Left cardiac atrium (tissue), 4 donors: ENCODE measurements at places on chromosomes 6 and 20. TPM values are rescaled to one million over a fixed set of nuclear protein-coding genes. Genes with fewer than 3 reads are reported as not detected.
A peak's percentile ranks its signal among the peaks of the same experiment; 100 is the strongest.

DNA sequence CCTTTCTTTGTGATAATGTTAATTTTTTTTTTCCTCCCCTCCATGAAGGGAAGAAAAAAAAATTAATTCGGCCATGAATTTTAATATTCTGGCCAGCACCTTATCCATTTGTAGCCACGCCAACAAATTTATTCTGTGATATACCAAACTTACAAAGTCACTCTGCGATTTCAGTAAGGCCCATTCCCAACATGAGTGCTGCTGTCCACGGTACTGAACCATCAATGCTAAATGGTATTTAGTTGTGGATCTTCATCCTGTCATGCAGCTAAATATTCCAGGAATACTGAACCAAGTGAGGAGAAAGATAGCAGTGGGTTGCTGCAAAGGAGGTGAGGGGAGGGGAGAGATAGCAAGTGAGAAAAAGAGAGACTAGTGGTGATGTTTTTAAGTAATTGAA is 19.5 kb upstream of the RSPH4A start:
- DNase-seq = no peak

GRCh38 chr6:45880159-45880558 is 135.5 kb downstream of the CLIC5 start:
- DNase-seq = peak; percentile 26

- DNase-seq = no peak
Measured at GRCh38 chr20:33337119-33337518, 54.1 kb downstream of the BPIFB1 start.

Gene BANF2
- not detected for total RNA-seq

DNA sequence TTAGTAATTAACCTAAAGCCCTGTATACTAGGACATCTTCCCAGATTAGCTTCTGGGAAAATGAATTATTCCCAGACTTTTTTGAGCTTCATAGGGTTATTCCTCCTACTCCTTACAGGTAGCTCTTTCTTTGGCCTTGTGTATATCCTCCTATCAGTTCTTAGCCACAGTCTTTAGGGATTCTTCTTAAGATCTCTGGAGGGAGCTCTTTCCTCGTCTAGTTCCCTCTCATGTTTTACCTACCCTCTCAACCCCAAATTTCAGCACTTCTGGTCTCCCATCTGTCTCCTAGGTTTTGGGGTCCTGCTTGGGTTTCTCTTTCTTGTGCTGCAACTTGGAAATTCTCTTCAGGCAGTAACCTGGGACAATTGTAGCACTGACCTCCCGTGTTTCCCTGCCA is 46.4 kb upstream of the SLC35B3 start:
- no peak for DNase-seq

DNA sequence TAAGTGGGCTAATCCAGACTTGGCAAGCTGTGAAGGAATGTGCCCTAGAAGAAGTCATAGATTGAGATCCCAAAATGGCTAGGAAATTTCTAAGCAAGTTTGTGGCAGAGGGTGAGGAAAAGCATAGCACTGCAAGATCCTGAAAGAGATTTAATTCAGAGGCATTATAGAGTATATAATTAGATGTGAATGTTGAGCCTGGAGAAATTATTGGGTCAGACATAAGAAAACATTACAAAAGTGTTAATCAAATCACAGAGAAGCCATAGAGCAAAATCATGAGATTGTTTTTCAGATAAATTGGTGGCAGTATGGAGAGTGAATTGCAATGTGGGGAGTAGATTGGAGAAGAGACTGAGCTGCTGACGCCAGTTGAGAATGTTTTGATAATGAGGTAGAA is 90.0 kb downstream of the CD2AP start:
- DNase-seq = no peak

- DNase-seq = no peak
Measured at GRCh38 chr6:163883984-163884383, 469.5 kb downstream of the QKI start.

- DNase-seq = no peak
Measured at GRCh38 chr6:21846541-21847451, 253.2 kb downstream of the SOX4 start.

DNA sequence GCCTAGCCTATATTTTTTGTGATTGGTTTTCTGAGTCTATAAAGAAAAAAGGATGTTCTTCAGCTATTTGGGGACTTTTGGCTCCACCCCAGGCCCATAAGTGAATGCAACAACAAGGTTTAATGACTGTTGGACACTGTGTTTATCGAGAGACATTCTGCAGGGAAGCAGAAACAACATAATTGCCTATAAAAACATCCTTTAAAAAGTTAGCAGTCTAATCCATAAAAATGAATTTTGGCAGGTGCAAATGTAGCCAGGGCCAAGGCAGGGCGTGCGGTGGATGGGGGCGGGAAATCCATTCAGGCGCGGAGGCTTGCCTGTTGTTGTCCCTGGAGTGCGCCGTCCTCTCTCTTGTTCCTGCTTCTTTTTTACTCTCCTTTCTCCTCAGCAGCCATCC is 99.3 kb downstream of the PAX1 start:
- DNase-seq = no peak

Gene TP53RK
- total RNA-seq = 9.7 TPM

Gene TUBB2B
- 3.9 TPM for total RNA-seq

DNA sequence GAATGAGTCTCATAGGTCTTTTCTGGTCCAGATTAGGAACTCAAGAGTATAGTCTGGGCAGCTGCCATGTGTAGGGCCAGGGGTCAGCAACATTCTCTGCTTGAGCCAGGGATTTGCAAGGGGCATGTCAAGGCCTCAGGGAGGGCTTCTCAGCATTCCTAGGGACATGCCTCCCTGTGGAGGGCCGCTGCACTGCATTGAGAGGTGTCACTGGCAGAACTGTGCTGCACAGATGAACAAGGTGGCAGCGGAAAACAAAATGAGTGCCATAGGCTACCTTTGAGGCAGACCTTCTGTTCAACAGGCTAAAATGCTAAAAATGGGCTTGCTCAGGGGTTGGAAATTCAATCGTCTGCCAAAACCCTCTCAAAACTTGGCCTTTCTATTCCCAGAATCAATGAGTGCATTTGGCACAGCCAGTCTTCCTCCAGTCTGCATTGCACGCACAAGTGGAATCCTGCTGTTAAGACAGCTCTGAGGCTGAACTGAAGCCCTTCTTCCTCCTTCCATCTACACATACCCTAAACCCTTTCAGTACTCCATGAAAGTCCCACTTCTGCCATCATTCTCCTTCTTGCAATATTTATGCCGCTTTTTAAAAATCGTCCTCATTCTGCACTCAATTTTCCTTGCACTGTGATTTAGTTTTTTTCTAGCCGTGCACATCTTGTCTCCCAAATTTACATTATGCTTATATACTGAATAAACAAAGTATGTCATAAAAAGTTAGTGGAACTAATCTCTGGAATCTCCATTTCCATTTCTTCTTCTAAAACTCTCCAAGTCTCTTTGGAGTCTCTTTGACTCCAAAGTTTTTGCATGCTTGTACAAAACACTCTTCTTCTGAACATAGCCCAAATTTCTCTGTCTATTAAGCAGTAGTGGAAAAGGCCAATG is 51.7 kb downstream of the SLC26A8 start:
- DNase-seq = no peak

Gene PXDC1
- 57.3 TPM for total RNA-seq

- DNase-seq = no peak
Measured at GRCh38 chr6:62746968-62747367, 460.9 kb upstream of the KHDRBS2 start.

Gene PHACTR1
- total RNA-seq = 16.0 TPM

GRCh38 chr20:57900226-57900905 is 190.6 kb upstream of the PMEPA1 start:
- no peak for DNase-seq

- DNase-seq = peak; percentile 82
Measured at GRCh38 chr20:62285722-62286121, 17.1 kb upstream of the ADRM1 start.

Gene DSP
- 179 TPM for total RNA-seq

- DNase-seq = no peak
Measured at GRCh38 chr20:36399147-36399968, 93.2 kb downstream of the DLGAP4 start.

DNA sequence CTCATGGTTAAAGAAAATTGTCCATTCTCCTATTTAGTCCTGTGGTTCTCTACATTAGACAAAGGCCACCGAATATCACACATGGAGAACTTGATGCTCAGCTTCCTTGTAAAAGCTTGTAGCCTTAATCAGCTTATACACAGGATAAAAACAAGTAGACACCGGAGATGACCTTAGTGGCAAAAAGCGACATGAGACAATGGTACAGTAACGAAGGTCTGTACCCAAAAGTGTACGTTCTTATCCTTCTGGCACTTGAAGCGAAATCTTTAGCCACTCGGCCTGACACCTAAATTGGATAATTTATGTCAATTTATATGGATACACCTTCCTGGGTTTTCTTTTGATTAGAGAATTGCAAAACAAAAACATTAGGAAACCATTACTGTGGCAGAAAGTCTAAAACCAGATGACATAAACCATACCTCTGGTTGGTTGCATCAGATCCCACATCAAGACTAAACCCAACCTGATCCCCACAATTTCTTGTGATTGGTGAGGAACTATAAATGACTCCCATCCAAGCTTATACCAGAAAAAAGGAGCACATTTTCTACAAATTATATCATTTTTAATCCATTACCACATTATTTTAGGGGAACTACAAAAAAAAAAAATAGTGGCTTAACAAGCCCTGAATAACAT is 6.1 kb downstream of the RBM39 start:
- no peak for DNase-seq

GRCh38 chr6:49849213-49849907 is 17.0 kb downstream of the CRISP1 start:
- DNase-seq = no peak

DNA sequence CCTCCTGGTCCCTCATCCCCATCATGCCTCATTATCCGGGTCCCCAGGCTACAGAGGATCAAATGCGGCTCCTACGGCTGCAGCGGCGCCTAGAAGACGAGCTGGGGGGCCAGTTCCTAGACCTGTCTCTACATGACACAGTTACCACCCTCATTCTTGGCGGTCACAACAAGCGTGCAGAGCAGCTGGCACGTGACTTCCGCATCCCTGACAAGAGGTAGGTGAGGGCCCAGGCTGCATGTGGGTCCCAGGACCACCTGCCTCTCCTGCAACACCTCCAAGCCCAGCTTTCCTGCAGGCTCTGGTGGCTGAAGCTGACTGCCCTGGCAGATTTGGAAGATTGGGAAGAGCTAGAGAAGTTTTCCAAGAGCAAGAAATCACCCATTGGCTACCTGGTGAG is 8.2 kb upstream of the PTPRA start:
- DNase-seq = no peak

- DNase-seq = peak; percentile 70
Measured at GRCh38 chr6:112443179-112444065, 96.3 kb downstream of the RFPL4B start.

- DNase-seq = no peak
Measured at GRCh38 chr6:107819217-107819616, 4.9 kb downstream of the SCML4 start.

DNA sequence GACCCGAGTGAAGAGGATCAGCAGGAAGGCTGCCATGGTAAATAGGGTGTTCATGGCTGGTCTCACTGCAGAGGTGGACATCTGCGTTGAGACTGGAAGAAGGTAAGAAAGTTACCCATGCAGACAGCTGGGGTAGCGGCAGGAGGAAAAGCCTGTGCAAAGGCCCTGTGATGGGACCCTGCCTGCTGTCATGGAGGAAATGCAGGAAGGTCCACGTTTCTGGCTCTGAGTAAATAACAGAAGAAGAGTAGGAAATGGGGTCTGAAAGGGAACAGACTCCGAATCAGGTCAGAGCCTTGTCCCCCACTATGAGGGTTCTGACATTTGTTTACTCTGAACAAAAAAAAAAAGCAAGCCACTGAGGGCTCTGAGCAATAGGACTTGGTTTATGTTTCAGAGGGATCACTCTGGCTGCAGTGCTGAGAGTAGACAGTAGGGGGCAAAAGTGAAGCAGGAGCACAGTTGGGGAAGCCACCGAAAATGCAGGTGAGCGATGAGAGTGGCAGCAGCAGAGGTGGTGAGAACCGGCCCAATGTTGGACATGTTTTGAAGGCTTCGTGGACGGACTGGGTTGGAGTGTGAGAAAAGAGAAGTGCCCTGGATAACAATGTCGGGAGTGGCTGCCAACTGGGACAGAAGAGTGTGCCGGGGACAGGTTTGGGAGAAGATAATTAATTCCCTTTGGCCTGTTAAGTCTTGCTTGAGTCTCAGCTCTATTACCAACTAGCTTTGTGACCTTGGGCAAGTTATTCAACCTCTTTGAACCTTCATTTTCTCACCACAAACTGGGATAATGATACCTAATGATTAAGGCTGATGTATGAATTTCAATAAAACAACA is 57.9 kb upstream of the MAP7 start:
- peak; percentile 58 for DNase-seq

DNA sequence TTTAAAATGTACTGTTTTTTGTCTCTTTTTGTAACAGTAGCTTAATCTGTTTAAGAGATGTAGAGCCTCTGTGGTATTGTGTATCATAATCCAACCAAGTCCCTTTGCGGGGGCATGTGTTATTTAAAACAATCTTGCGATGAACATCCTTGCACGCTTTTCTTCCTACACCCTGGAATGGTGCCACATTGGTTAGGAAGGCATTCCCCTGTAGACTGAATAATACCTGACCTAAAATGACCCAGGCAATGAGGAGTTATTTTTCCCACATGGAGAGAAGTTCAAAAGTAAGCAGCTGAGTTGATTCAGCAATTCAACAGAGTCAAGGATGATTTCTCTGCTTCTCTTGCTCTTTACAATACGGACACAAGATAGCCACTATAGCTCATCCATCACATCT is 142.0 kb upstream of the PMEPA1 start:
- no peak for DNase-seq

- no peak for DNase-seq
Measured at GRCh38 chr20:6381887-6382286, 259.1 kb upstream of the FERMT1 start.

GRCh38 chr6:16635810-16636602 is 125.3 kb downstream of the ATXN1 start:
- DNase-seq = no peak

DNA sequence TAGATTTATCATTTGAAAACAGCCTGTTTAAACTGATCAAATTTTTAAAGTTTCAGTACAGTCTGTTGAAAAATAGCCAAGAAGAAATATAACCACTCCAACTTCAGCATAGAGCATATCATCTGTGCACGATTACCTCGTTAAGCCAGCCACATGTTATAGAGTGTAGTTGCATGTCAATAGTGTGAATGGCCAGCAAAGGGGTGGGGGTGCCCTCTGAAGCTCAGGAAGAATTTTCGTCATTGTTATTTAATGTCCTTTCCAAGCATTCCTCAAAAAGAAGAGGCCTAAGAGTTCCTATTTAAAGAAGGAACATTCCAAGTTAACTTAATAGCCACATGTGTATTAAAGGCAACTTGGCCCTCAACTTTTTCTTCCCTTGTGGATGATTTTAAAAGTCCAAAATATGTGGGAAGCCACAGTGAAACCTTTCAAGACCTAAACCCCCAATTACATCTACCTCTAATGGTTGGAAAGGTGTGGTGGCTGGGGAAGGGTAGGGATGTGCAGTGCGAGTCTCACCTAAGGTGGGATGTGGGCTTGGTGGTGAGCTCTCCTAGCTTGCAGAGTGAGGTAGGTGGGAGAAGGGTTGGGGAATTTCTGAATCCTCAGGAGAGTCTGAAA is 1.8 kb upstream of the CCN2 start:
- DNase-seq = no peak
